ENCODE measurements at places on chromosomes 7 and 10. TPM values are rescaled to one million over a fixed set of nuclear protein-coding genes. Genes with fewer than 3 reads are reported as not detected.

- DNase-seq, result no peak
These were observed 16.2 kb downstream of the DUSP5 start for GRCh38 chr10:110513949-110514348.

GRCh38 chr7:99369767-99370391, 4.7 kb upstream of the ARPC1B start:
- DNase-seq, result no peak

DNA sequence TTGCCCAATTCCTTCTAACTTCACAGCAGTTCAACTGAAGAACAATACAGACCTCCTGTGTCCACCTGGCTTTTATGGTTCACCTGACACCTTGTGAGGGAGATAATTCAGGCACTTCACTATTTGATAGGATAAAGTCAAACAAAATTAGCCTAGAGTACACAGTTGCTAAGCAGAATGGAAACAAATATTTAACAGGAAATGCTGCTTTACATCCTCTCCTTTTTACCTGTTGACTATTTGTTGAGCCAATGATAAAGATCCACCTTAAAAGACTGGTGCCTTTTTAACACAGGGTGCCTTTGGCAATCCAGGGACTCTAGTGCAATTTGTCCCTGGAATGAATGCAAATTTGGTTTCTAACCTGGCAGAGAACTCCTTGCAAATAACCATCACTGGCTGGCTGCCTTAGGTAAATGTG, 39.8 kb downstream of the ITPRID1 start:
- DNase-seq, result no peak

DNA sequence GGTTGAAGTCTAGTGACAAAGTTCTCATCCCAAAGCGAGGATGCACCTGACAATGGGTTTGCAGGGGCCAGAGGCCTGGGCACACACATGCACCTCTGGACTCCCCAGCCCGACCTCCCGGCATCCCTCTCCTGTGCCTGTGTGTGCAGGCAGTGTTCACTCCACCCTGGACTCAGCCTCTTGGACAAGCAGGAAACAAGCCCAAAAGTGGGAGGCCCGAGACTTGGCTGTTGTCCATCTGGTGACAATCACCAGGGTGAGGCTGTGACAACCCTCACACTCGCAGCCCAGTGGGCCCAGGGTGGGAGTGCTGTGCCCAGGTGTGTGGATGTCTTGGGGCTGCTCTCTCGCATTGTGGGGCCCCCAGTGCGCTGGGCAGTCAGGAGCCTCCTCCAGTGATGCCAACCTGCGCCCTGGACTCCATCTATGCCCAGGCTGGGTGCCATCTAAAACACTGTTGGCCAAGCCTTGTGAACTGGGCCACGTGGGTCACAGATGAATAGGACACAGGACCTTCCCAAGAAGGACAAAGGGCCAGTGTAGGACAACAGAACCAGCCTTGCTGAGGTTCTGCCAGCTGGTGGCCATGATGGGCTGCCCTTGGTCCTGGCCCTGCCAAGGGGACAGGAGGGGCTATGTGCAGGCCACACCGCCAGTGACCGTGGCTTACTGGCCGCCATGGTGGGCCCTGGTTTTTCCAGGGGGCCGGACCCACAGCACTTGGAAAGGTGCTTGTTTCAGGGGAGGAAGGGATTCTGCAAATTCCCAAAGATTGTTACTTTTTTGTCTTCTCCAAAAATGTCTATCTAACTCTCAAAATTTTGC, 144.3 kb downstream of the TCERG1L start:
- DNase-seq, result peak; percentile 53

- no peak for DNase-seq
These were observed 113.4 kb downstream of the BTRC start for GRCh38 chr10:101467286-101467770.

DNA sequence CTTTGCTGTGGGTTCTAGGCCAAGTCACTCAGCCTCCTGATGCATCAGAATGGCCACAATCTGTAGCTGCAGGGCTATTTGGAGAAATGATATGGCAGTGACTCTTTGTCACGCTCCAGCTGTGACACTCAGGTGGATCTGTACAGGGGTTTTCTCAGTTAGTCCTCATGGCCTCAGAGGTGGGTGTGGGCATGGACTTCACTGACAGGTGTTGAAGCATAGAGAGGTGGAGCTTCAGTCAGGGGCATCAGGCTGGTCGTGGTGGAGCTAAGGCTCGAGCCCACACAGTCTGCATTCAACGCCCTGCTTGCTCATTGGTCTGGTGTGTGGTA, 21.2 kb downstream of the PALD1 start:
- DNase-seq, result no peak

DNA sequence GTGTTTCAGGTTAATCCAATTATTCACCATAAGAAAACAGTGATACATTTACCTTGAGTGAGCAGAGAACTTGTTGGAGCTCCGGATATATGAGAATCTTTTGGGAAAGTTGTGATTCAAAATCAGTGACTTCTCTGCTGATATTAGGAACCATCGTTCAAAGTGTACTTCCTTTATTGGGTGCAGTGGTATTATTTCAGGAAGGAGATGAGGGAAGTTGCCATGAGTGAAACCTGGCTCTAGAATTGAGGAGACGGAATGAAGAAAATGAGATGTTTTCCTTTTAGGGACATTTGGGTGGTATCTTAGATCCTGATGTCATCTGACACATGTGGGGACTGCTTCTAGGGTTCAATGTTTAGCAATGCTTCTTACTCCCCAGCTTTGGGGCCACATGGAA, 343.9 kb downstream of the ABCA13 start:
- DNase-seq, result no peak

Gene CDK6
- total RNA-seq, result 19.1 TPM

Gene DENND2A
- 13.7 TPM for total RNA-seq

Gene STRIP2
- total RNA-seq, result 0.28 TPM

Gene ADAM22
- total RNA-seq, result 18.4 TPM
